Cerebellar nuclear complex (tissue), 1 donor: ENCODE measurements at places on chromosomes 1 and 21.
A peak's percentile ranks its signal among the peaks of the same experiment; 100 is the strongest.

GRCh38 chr1:33342041-33342723 is 21.3 kb upstream of the A3GALT2 start:
- DNase-seq: no peak

- DNase-seq: no peak
Measured at GRCh38 chr1:14440731-14441130, 157.8 kb upstream of the KAZN start.

DNA sequence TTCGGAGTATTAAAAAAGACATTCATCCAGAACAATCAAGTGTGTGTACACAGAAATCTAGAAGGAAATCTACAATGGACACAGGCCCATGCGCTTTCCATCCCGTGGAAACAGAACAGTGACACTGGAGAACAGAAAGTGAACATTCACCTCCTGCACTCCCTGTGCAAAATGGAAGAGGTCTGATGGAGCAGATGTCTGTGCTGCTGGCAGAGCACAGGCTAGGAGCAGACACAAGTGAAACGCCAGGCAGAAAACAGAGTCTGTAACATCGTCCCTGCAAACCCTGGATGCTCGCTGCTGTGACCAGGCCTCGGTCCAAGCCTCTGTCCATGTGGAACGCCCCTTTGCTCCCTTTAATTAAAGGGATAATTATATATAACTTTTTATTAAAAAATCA is 36.1 kb downstream of the SLC45A1 start:
- DNase-seq: no peak

GRCh38 chr1:232662910-232663309 is 33.0 kb upstream of the SIPA1L2 start:
- no peak for DNase-seq

DNA sequence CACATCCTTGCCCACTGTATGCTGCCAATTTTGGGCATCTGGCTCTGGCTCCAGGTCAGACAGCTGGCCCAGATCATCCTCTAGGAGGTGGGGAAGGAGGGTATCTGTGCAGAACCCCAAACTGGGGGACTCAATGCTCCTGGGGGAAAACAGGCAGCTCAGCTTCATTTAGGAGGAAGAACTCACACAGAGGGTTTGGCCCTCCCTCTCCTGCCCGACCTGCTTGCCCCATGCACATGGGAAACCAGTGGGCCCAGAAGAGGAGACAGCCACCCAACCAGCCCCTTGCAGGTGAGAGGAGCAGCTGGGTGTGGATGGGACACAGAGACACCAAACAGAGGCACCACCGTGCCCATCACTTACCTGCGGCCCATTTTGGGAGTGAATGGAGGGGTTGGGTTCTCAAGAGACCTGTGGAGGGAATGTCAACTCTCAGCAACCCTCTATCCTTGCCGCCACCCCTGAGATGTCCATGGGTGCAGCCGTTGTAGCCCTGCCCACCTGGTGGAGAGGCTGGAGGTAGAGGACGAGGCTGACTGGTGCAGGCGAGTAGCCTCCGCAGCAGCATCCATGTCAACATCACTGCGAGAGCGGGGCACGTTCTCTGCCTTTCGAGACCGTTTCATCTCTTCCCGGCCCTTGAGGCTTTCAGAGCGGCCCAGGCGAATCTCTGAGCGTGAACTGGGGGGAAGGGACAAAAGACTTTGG is 27.5 kb downstream of the LRRC71 start:
- no peak for DNase-seq

- no peak for DNase-seq
Measured at GRCh38 chr1:33231166-33231565, 25.1 kb upstream of the ZNF362 start.

- DNase-seq: no peak
Measured at GRCh38 chr1:26362331-26362730, 8.4 kb upstream of the CRYBG2 start.

GRCh38 chr1:158149577-158150269 is 31.0 kb upstream of the CD1D start:
- DNase-seq: peak; percentile 58

GRCh38 chr1:80779275-80779674 is 1021.5 kb upstream of the ADGRL2 start:
- no peak for DNase-seq

DNA sequence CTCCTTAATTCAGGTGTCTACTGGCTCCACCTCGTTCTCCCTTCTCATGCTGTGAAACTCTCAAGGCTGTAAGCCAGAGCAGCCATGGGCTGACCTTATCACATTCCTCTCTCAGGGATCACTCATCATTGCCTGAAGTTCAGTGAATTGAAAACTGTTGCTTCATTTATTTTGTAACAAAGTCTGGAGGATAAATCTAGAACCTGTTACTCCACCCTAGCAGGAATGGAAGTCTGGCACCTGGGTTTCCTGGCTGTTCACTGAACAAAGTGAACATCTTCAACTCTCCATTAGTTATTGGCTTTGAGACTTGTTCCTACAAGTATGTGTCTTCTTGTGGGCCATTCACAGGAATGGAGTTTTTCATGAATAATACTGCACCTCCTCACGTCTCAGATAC is 584.1 kb downstream of the PTPRU start:
- DNase-seq: no peak

DNA sequence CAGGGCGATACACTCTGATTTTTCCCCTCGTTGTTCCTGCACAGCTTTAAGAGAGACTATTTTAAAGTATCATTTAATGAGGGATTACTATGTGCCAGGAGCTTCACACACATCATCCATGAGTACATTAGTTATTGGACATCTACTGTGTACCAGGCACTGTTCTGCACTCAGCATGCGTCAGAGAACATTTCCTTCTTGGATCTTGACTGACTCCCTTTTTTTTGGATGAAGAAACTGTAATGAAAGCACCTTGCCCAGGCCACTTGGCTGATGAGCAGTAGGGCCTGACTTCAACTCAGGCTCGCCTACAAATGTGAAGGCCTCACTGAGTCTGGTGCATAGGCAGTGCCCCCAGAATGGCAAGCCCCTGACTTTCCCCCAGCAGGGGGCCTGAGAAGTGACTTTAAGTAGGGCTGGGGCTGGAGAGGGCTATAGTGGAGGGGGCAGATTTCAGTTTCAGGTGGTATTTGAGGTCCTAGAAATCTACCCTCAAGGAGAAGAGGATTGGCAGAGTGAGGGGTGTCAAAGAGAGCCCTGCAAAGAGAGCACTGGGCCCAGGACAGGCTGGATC is 50.0 kb downstream of the PTPRU start:
- no peak for DNase-seq

- no peak for DNase-seq
Measured at GRCh38 chr1:89719502-89720306, 86.8 kb downstream of the LRRC8C start.

DNA sequence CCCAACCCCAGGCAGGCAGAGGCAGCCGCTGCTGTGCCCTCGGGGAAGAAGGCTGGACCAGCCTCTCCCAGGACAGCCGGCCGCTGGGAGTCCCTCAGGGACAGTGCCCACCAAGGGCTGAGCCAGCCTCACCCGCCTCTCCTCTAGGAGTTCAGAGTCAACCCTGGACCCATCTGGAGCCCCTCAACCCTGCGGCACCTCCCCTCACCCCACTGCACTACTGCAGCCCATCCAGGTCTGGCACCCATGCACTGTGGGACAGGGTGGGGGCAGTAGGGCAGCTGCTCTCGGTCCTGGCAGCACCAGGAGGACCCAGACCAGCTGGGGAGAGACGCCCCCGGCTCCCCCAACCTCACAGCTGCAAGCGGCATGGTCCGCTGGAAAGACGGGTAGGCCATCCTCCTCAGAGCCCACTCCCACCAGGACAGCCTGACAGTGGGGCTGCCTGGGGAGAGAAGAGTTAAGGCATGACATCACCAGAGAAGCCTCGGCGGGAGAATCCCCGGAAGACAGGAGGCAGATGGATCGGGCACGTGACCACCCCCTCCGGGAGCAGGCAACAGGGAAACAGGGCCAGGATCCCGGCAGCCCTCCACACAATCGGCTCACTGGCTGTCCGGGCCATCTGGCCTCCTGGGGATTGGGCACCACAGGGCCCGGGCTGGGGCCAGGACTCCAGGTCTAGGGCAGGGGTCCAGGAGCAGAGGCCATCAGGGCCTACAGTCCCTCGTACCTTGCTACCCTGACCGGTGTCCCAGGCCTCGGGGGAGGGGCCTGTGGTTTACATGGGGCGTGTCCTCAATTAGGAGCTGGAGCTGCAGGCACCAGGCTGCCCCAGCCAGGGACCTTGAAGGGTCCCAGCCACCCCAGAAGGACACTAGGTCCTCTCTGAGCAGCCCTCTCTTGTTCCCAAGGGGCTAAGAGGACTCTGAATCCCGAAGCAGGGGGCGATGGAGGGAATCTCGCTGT is 3.1 kb downstream of the ACAP3 start:
- DNase-seq: peak; percentile 48

DNA sequence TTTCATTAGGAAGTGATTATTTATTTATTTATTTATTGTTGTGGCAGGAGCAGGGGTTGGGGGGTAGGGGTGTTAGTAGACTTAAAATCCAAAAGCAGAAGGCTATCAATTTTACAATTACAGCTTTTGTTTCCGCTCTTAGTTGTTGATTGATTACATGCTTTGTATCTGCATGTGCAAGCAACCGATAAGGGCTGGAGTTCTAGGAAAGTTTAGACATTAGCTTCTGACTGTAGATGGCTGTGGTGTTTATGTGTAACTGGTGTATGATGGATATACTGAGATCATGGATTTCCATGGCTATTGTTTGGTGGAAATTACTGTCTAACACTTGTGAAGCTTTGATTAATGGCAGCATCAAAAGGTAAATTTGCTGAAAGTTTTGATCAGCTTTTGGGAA is 2.8 kb downstream of the ST6GALNAC5 start:
- DNase-seq: no peak

DNA sequence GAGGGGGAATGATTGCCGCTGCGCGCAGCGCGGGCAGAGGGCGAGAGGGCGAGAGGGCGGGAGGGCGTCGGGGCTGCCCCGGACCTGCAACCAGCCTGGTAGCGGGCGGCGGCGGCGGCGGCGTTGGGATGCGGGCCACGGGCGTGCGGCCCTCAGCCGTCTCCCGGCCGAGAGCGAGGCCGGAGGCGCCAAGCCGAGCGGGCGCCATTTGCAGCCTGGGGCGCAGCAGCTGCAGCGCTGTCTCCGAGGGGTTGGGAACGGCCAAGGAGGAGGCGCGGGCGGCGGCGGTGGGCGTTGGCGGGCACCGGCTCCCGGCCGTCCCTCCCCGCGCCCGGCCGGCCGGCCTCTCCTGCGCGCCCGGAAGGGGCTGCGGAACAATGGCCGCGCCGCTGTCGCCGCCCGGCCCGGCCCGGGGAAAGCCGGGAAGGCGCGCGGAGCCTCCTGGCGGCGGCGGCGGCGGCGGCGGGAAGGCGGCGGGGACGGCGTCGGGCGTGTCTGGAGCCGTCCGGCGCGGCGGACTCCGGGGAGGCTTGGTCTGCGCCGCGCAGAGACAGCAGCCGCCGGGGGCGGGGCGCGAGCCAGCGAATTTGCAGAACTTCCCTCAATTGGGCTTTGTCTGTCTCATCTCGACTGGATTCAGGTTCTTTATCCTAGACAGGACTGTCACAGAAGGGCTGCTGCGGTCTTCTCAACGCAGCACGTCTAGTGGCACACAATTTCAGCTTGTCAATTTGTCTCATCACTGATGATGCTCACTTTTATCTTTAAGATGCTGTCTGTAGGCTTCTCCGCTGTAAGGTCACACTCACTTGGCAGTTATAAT is 35.7 kb downstream of the ZBTB8B start:
- no peak for DNase-seq

GRCh38 chr1:66371233-66372005 is 162.5 kb upstream of the SGIP1 start:
- DNase-seq: no peak

DNA sequence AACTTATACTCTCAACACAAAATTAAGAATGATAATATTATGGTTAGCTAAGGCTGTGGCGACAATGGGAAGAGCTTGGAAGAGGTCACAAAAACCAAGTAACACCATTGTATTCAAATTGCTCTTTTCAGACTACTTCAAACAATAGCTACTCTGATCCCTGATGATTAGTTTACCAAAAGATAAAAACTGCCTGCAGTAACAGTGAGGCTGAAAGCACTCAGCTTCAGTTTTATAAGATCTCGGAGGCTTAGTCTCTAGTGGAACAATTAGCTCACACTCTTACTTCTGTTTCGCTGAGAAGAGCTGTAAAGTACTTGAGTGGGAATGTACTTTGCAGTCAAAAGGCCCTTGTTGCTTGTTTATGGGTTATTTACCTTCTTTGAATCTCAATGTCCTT is 278.5 kb downstream of the LRRC7 start:
- no peak for DNase-seq

DNA sequence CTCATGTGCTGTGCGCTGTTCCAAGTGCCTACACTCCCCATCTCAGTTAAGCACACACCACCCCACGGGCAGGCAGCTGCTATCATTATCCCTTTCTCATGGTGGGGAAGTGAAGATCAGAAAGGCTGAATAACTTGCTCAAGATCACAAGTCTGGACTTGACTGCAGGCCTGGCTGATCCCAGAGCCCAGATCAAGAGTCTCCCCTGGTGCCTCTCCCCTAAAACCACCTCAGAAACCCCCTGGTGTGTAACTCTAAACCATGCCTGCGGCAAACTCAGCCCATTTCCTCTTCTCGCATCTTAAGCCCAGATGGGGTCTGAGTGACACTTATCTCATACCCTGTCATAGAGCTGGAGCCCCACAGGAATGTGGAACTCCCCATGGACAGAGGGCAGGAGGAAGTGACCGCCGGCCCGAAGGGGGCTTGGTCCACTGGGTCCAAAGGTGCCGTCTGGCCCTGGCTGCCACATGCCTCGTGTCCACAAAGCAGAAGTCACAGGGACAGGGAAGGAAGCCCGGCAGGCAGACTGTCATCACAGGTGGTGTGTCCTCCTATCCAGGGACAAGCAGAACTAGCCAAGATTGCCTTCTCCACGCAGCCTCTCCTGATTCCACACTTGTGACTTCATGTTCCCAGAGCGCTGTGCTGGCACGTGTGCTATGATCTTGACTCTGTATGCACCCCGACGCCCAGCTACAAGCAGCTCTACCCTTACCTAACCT is 92.1 kb downstream of the SYF2 start:
- no peak for DNase-seq

DNA sequence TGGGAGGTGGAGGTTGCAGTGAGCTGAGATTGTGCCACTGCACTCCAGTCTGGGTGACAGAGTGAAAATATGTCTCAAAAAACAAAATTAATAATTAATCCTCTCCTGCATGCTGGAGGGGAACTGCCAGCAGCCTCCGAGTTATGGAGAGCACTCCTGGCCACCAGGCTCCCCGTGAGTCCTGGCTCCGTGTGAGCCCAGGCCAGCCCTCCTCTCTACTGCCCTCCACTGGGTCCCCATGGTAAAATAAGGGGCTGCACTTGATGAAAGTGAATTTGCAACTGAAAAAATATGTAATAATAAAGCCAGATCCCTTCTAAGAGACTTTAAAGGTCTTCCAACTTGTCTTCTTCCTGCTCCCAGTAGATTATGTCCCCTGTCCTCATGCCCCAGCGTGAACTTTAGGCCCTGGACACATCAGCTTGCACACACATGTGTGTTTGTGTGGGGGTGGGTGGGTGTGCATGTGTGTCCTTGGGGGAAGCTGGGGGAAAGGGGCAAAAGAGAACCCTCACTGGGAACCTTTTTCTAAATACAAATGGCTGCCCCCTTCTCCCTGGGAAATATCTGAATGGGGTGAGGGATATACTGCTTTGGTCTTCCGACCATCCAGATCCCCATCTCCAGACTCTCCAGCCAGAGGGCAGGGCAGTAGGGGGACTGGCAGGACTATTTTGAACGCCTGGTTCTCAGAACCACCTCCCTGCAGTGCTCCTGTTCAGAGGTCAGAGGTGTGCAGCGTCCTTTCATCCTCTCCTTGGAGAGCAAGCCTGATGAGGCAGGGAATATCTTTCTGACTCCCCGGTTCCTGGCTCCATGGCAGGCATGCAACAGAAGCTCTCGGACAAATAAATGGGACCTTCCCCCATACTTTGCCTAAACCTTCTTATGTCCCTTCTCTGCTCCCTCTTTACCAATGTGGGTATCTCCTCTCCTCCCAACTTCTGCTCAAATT is 26.2 kb downstream of the NEK2 start:
- no peak for DNase-seq
